ENCODE measurements at places on chromosomes 7 and 10.

DNA sequence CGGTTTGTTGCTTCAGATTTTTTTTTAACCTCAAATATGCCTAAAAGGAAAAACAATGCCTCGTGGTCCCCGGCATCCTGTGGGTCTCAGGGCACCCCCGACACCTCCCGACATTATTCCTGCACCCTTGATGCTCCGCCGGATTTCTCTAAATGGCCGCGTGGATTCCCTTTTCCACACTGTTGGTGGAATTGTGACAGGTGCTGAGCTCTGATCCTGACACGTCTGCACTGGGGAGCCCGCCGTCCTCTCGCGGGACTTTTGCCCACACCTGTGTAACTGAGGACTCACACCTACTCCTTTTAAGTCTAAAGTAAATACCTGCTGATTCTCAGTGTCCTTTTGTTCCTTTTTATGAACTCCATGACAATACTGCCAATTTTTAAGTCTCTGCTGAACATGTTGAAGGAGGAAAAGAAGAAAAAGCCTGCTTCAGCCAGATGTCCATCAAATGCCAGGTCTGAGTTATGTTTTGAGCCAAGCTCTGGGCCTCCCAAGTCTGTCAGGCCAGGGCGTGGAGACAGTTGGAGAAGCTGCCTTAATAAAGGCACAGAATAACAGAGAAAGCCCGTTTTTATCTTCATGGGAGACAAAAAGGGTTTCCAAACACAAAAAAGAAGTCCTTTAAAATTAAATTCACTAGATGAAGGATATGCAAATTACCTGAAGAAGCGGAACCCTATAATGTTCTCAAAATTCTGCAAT is 568.2 kb downstream of the DNAJB6 start:
- DNase-seq: no peak

DNA sequence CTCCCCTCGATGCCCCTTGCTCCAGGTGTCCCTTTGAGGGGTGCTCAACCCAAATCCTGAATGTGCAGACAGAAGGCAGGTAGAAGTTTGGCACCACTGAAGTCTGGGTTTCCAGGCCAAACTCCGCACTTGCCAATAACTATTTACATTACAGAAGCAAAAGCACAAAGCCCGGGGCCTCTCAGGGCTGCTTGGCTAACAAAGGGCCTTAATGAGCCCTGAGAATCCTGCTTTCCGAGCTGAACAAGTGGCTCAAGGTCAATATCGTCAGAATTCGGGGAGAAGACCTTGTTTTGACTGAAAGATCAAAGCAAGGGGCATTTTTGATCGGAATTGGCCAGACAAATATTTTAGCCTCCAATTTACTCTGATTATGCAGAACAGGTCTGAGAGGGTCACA is 189.9 kb downstream of the HERPUD2 start:
- no peak for DNase-seq

DNA sequence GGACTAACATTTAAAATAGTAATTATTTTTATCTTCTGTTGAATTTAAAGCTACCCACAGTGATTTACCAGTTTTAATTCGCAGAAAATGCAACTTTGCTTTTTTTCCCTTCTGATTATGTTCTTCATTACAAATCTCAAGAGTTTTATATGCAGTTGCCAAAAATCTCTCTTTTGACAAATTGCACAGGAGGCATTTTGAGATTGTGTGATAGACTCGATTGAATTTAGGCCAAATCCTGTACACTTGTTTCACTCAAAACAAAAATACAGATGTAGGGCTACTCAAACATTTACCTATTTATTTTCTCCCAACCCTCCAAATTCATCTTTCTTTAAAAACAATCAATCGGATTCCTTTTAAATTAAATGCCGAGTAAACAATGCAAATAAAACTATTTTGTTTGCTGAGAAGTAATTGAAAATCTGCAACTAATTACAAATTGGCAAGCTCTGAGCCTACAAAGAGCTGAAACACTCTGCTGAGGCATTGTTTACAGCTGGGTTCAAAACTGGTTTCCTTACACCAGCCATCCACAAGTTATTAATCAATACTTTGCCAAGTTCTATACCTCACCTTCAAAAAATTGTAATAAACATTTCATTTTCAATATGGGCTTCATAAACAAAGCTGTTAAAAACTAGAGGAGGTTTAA is 214.9 kb upstream of the TCF7L2 start:
- no peak for DNase-seq

DNA sequence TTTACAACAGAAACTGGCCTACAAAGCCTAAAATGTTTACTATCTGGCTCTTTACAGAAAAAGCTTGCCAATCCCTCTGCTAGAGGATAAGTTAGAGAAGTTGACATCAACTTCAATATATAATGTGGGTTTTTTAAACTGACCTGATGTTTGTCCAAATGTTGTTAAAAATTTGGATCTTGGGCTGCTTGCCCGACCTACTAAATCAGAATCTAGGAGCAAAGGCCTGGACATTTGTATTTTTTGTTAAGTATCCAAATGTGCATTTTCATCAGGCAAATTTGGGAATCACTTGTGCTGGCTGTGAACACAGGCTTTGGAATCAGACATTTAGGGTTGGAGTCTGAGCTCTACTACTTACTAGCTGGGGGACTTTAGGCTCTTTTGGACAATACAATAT is 252.7 kb upstream of the CSTF2T start:
- no peak for DNase-seq

- no peak for DNase-seq
Measured at GRCh38 chr10:11822026-11822756, 965 bp upstream of the PROSER2 start.

DNA sequence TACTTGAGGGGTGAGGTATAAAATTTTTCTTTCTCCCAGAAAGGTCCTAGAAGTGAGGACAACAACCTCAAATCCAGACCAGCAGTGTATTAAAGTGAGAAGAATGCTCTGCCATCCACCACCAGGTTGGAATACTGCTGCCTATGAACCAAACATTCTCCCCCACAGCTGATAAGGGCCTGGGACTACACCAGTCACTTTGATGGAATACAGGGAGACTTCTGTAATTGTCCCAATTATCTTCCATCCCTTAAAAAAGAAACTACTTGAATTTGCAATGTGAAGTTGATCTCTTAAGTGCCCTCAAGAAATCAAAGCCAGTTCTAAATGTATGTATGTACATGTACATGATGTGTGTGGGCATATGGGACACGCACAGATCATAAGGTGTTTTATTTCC is 3.0 kb downstream of the TBX20 start:
- no peak for DNase-seq

GRCh38 chr7:117652943-117653680 is 173.3 kb downstream of the CFTR start:
- DNase-seq: no peak

GRCh38 chr10:128734734-128735133 is 608.5 kb upstream of the MKI67 start:
- DNase-seq: no peak

GRCh38 chr7:35480806-35481205 is 214.1 kb downstream of the HERPUD2 start:
- no peak for DNase-seq

Measured in CD4-positive, alpha-beta T cell treated with Interferon gamma for 1 hour (primary cell).